ENCODE measurements at places on chromosomes 5 and 9.

DNA sequence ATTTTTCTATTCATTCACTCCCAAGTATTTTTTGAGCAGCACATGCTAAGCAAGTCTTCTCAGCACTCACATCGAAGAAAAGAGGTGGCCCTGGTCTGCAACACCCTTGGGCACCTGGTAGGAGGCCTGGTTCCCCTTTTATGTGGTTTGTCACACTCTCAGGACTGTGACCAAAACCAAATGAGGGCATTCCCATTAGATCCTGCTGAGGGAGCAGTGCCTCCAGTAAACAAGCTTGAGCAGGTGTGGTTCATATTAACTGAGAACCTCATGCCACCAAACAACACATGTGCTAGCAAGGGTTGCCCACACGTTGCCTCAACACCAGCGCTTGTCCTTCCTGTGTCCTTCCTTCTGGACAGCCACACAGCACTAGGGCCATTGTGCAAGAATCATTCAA, 26.9 kb upstream of the SYK start:
- ATAC-seq, result no peak

DNA sequence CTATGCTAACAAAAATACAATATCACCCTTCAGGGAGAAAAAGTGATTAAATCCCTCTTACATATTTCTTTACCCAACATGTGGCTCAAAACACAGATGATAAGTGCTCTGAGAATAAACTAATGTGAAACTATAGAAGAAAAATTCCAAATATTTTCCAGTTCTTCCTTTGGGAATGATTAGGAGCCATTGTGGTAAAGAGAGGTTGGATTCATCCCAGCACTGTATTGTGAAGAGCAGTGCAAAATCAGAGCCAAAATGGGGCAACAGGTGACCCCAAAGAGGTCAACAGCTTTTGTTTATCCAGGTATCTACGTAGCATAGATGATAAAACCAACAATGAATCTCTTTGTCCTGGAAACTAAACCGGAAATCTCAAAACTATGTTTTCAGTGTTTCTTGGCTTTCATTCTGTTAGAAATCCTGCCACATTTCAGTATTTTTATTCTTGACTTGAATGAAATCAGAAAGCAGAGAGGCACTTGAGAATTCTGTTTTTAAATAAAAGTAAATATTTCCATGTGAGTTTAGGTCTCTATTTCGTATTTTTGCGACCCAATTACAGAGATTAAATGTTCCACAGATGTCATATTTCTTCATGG, 120.4 kb upstream of the FST start:
- no peak for ATAC-seq

GRCh38 chr5:178291969-178292825, 59.6 kb upstream of the PHYKPL start:
- ATAC-seq, result no peak

DNA sequence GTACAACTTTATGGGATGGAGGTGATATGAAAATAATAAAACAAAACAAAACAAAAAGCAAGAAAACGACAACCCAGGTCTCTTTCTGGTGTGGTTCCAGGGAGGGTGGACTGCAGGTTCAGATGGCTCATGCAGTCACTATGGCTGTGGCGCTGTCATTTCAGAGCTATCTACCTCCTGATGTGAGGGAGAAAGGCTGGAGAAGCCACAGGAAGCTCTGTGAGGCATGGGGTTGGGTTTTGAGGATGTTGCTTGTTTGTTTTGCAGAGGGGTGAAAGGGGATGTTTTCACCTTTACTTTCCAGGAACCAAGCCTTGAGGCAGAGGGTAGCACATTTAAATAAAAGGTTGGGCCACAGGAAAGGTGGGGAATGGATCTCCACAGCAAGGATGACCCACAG, 18.7 kb downstream of the NIPAL4 start:
- ATAC-seq, result no peak

- no peak for ATAC-seq
Measured at GRCh38 chr9:98908897-98909634, 34.6 kb upstream of the COL15A1 start.

DNA sequence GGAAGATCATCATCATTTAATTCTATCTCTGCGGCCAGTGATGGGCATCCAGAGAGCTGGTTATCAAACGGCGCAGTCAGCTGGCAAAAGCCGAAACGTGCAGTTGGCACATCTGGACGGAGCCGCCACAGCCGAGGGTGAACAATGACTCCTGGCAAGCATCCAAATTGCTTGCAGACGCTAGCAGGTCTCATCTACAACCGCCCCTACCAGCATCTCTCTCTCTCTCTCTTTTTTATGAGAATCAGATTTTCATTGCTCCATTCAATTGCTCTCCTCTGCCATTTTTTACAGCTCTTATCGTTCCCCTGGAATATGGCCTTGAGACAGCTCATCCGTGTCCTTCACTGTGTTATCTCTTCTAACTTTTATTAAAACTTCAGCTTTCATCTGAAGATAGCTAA, 165.2 kb downstream of the MAPKAP1 start:
- peak; percentile 3 for ATAC-seq

- no peak for ATAC-seq
Measured at GRCh38 chr9:127588740-127589506, 23.2 kb upstream of the STXBP1 start.

DNA sequence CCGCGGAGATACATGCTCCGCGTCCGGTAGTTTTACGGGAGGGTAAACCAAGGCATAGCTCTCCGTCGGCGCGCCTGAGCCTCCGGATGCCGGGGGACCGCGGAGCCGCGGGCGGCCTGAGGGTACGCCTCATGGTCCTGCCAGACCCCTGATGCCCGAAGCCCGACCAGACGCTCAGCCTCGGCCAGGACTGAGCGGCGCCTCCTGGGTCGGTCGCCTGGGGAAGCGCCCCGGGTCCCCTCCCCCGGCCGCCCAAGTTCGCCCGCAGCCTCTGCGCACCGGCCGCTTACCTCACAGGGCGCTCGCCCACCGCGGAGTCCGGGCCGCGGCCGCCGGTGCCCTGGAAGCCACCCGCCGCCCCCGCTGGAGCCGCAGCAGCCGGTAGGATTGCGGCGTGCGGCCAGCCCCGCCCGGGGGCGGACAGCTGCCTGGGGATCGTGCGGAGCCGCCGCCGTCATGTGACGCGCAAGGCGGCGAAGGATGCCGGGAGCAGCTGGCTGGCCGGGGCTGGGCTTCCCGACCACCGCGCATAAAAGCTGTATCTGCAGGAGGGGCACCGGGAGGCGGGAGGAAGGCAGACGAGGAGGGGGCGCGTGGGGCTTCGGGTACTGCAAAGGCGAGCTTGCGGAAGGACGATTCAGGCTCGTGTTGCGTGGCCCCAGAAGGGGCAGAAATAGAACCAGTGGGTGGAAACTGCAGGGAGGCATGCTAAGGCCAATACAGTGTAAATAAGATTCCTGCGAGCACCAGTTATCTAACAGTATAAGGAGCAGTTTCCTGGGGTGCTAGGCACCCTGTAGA, at the start of gene FBXO10:
TSS of gene FBXO10 (minus strand) at position 460 of the 801 bp plus-strand sequence. CDS start 34,612 bp downstream, outside the sequence.
- peak; percentile 90 for ATAC-seq

GRCh38 chr5:143491646-143492045, 88.2 kb upstream of the NR3C1 start:
- no peak for ATAC-seq

GRCh38 chr5:73969195-73970036, 343.4 kb downstream of the ARHGEF28 start:
- ATAC-seq, result no peak

- ATAC-seq, result peak; percentile 75
Measured at GRCh38 chr5:124372457-124372856, 374.0 kb downstream of the ZNF608 start.

DNA sequence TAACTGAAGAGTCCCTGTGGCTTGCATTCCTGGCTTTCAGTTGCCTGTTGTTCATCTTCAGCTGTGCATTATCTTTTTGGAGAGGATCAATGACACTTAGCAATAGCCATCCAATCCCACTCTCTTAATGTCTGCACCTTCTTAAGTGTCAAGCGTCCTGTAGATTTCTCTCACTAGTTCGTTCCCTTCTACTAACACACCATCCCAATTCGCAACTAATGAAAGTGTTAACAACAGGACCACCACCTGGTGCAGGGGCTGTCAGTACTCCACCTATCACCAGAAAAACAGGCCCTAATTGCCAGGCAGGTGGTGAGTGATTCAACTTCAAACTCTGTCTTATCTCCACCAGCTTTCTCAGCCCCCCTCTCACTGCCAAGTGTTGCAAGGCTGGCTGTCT, 169.4 kb upstream of the EFNA5 start:
- ATAC-seq, result no peak

GRCh38 chr5:55517804-55518203, 17.0 kb downstream of the PLPP1 start:
- no peak for ATAC-seq

- ATAC-seq, result no peak
Measured at GRCh38 chr9:36764364-36765076, 191.8 kb downstream of the MELK start.

DNA sequence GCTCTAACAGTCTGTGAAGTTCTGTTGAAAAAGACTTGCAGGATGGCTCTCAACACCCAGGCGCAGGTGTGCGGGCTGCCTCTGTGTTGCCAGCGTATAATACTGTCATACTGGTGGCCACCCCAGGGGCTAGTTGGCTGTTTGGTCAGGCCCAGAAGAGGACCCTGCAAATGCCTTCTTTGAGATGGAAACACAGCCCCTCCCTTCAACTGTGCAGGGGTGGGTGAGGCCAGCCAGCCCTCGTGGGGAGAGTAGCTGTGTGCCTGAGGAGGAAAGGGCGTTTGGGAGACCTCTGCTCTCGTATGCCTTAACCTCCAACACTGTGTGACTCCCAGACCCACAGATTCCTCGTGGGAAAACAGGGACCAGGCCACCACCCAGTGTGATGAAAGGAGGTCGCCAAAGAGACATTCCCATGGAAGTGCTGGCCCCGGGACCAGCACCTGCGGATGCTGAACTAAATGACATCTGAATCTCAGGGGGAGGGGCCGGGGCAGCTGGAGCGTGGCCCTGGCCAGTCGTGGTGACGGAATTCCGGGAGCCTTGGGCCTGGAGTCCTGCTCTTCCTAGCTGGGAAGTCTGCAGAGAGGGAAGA, 11.3 kb upstream of the SCGB3A1 start:
- no peak for ATAC-seq

DNA sequence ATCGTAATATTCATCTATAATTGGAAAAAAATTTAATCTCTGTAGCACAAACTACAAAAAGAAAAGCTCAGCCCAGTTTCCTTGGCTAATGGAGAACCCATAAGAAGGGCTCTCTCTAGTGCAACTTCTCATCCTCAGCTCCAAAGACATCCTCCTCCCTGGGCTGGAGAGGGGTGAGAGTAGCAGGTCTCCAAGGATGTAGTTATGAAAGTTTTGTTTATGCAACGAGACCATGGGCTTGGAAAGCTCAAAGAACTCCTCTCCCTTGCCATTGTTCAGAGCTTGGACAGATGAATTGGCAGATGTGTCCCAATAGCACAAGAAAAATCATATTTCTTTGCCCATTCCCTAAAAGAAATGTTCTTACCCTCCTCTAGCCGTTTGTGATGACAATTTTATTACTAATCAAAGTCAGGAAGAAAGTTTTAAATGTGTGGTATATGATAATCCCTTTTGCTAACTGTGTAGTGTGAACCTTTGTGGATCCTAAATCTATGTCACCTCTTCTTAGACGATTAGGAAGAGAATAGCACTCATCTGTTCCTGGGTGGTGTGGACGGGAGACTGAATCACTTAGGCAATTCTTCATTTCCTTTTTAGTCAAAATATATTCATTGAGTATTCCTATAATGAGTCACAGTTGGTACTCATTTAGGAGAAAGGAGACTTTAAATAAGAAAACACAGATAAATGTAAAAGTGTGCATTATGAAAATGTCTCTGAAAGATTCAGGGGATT, 52.2 kb downstream of the GARNL3 start:
- ATAC-seq, result no peak

DNA sequence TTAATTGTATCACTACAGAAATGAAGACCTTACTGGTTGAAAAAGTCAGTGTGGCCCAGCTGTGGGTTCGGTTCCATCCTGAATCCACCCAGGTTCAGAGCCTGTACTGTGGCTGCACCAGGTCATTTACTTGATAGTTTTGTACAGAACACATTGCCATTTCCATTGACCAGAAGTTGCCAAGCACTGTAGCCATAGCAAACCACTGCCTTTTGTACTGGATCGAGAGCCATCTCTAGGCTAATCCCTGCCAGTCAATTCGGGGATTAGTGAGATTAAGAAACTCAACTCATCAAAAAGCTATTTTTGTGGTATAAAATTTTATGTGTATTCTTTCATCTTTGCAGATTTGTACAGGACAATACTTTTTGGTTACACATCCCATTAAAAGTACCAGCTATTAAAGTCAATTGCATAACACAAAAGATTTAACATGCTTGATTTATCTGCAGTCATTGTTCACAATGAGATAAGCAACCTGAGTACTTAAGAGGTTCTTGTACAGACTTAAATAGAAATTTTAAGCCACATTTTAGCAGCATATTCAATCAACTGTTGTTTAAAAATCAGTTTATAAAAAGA, 108.5 kb upstream of the OTULINL start:
- no peak for ATAC-seq

DNA sequence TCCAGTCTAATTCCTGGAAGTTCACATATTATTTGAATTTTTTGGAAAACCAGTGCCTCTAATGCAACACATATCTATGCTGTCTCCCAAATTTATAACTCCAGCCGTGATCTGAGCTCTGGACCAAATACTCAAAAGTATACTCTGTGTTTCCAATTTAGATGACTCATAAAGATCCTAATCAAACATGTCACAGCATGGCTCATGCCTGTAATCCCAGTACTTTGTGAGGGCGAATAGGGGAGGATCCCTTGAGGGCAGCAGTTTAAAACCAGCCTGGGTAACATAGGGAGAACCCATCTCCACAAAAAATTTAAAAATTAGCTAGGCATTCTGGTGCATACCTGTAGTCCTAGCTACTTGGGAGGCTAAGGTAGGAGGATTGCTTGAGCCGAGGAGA, 388.0 kb downstream of the CDH12 start:
- no peak for ATAC-seq

DNA sequence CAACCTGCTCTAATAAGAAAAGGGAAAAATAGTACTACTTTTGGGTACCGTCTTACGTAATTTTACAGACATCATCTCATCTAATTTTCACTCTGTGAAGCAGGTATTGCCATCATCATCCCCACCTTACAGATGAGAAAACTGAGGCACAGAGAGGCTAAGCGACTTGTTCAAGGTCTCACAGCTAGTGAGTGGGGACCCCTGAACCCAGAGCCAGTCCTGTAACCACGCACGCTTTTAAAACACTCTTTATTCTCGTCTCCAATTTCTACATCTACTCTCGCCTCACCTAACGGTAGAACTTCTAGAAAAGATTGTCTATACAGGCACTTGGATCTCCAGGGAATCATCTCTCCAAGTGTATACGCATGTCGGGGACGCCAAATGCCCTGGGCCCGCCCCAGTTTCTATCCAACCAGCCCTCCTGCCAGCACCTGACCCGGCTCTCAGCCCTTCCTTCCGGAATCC, 1.5 kb upstream of the TRAF1 start:
- ATAC-seq, result no peak

DNA sequence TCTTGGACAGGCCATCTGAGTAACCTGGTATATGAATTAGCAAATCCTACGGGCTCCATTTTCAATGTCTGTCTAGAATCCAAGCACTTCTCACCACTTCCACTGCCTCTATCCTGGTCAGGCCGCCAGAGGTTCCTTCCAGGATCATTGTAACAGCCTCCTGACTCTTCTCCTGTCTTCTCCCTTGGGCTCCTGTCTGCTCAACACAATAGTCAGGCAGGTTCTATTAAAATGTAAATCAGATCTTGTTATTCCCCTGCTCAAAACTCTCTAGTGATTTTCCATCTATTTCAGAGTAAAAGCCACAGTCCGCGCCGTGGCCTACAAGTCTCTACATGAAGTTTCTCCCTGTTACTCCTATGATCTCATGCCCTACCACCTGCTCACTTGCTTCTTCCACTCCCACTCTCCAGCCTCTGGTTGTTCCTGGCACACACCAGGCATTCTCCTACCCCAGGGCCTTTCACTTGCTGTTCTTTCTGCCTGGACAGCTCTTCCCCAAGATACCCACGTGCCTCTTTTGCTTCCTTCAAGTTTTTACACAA, 21.7 kb downstream of the ZNF366 start:
- no peak for ATAC-seq

Measured in SK-N-SH treated with all-trans-retinoic acid at 6 μM for 48 hours (cell line).